Right kidney (tissue), 9 donors: ENCODE measurements at places on chromosomes 7 and 10.

DNA sequence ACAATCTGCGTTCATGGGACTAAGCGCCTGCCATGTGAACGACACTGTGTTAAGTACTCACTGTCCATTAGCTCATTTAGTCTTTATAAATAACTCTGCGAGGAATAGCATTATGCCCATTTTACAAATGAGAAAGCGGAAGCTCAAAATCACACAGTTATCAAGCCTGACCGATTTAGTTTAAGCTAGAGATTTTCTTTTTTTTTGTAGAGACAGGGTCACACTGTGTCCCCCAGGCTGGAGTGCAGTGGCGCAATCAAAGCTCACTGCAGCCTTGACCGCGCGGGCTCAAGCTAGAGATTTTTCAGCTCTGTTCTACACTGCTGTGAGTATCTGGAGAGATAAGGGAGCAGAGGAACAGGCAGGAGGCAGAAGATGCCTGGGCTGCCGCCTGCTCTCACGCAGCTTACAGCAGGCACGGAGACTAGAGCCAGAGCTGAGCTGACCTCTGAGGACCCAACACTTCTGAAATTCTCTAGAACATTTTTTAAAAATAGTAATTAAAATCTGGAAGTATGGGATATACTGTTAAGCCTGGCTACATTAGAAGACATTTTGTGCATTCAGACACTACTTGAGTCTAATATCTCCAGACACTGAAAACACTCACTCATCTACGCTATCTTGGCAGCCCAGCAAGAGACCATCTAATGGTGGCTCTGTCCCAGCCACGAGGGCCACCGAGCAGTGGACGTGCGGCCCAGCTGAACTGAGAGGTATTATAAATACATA, 38.7 kb downstream of the GNA12 start:
- no peak for DNase-seq

GRCh38 chr7:117323305-117323850, 520 bp upstream of the WNT2 start:
- peak; percentile 73 for DNase-seq

GRCh38 chr10:119101366-119102098, 2.4 kb upstream of the DENND10 start:
- DNase-seq, result no peak

- no peak for DNase-seq
Measured at GRCh38 chr10:73969224-73969841, 28.6 kb upstream of the VCL start.

GRCh38 chr10:60937784-60938654, 6.0 kb downstream of the RHOBTB1 start:
- no peak for DNase-seq

- DNase-seq, result no peak
Measured at GRCh38 chr7:141418066-141418465, 133.1 kb upstream of the AGK start.

DNA sequence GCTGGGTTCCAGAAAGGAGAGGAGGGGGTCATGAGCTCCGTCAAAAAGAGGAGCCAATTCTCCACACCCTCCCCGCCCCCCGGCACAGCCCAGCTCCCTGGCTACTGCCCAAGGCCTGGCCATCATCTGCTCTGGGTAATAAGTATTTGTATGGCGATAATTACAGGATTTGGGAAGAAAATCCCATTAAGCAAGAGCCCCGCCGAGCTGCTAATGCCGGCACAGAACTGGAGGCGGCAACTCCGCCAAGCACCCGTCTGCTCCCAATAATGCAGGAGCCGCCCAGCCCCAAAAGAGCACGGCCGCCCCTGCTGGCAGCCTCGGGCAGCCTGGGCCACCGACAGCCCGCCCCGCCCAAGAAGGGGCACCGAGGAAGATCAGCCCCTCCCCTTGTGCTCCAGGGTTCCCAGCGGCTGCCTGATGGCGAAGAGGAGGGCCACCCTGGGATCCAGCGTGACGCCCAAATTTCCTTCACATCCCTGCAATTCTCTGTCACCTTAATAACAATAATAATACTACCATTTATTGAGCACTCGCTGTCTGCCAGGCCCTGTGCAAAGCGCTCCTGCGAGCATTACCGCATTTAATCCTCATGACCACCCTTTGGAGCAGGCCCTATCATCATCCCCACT, 5.9 kb downstream of the SLIT1 start:
- no peak for DNase-seq

- DNase-seq, result no peak
Measured at GRCh38 chr10:23391821-23392220, 47.1 kb upstream of the OTUD1 start.
